ENCODE measurements at places on chromosomes 11 and 22.

DNA sequence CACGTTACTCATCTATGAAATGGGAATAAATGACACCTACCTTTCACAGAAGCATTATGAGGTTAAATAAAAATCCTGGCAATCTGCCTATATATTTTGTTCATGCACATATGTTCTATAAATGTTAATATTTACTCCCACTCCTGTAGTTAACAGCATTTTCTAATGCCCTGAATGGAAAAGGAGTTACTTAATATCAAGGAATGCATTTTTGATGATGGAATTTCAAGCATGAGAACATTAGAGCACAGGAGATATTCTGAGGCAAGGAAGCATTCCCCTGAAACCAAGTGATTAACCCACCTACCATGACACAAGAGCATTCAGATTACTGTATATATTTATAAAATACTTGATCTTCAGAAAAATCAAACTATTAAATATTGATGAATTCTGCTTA, 102.1 kb downstream of the ARHGAP32 start:
- no peak for DNase-seq

GRCh38 chr11:18706330-18707243, 8.0 kb downstream of the TMEM86A start:
- DNase-seq, result peak; percentile 60

DNA sequence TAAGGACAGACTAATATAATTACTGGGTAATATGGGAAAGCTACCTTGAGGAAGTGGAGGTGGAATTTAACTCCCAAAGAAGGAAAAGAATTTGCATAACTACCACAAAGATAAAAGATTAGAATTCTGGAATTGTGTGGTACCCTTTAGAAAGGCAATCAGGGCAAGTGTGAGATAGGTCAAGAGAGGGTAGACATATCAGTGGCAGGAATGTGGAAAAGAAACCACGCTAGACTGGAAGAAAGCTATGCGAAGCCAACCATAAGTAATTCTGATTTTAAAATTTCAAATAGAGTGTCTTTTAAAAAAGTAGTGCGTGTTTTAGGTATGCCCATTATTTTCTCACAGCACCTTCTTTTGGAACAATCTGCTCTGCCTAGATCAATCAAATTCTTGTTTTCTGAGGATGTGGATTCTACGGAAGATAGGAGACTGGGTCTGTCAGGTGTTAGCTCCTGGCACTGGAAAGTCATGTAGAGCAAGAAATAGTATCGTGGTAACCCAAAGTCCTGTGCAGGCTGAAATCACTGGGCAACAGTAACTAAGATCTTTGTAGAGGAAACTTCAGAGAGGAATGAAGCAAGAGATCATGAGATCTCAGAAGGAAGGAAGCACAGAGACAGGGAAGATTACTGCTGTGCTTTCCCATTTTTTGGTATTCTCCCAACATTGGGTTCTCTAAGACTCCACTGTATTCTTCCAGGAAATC, 111.3 kb upstream of the MTMR2 start:
- DNase-seq, result no peak

GRCh38 chr22:45528046-45528445, 25.4 kb downstream of the FBLN1 start:
- DNase-seq, result no peak

DNA sequence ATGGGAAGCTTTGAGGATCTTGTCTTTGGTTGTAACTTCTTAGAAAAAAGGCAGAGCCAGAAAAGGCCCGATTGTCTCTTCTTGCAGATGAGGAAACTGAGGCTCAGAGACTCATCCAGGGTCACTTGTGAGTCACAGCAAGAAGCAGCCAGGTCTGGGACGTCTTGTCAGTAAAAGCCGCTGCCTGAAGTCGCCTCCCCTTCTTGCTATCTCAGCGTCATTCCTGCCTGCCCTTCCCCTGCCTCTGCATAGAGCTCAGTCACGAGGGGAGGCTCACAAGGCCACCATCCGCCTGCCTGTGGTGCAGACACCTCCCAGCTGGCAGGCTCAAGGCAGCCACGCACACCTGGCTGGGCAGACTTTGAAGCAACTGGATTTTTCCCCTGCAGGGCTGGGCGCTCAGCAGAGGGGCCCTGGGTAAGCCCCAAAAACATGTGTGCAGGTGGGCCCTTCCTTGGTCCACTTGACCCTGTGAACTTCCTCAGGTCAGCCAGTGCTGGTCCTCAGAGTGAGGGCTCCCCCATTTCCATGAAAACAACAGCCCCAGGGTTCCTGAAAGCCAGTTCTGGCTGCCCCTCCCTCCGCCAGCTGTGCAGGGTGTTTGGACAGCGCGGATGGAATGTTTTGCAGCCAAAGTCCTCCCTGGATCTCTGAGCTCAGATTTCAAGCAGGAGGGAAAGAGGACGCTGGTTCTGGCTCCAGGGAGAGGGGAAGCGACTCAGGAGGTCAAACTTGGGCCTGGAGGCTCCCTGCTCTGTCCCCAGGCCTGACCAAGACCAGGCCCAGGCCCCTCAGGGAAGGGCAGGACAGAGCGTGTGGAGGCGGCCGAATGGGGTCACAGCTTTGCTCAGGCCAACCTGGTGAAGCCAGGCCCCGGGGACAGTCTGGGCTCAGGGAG, 6.0 kb upstream of the RAB3IL1 start:
- no peak for DNase-seq

DNA sequence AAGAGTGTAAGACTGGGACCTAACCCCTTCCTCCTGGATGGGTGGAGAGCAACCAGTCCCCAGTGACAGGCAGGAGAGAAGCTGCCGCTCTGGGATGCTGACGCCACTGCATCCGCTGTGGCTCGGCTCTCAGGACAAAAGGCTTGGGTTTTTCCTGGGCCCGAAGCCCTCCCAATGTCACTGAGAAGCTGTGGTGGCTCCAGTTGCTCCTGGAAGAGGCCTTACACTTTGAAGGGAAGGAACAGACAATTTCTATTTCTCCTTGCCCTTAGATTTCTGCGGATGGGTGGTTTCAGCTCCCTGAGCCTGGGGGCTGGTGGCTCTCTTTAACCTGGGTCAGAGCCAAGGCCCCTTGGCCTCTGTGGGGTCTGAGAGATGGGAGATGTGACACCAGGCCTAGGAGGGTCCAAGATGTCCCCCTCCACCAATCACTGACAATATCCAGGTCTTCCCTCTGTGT, 21.4 kb downstream of the TPBGL start:
- no peak for DNase-seq

DNA sequence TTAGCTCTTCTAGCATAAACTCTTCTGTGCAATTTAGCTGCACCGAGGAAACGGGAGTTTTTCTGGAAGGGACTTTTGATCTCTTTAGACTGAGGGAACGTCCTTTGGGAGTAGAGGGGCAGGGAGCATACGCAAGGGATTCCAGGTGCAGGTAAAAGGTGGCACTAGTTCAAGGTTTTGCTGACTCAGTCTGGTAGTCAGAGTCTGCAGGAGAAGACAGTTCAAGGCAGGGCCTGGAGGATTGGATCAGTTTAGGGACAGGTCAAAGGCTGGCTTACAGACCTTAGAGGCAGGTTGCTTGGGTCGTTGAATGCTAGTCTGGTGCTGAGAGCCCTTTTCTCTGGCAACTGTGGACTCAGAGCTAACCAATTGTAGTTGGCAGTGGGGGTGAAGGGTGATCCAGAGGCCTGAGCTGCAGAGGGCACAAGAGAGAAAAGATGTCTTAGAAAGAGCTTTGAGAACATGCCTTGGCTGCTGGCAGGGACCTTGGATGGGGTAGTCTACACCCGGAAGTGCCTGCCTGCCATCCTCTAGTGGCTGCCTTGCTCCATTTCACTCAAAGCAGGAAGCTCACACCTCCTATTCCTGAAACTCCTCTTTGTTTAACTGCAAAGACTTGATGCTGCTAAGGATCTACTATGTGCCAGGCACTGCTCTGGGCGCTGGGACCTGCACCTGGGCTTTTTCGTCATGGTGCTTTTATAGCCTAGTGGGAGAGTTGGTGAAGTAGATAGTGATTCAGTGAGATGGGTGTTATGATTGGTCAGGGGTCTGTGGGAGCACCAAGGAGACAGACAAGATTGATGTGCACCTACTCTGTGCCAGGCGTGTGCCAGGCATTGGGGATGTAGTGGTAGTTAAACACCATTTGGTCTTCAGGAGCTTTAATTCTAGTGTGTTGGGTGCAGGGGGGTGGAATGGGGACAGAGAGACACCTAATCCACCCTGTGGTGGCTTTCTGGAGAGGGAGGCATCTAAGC, 17.1 kb downstream of the MIAT start:
- peak; percentile 19 for DNase-seq

- peak; percentile 24 for DNase-seq
Measured at GRCh38 chr22:44182588-44183286, 2.0 kb downstream of the PARVG start.

GRCh38 chr11:490186-490929, 16.7 kb downstream of the RNH1 start:
- peak; percentile 28 for DNase-seq

DNA sequence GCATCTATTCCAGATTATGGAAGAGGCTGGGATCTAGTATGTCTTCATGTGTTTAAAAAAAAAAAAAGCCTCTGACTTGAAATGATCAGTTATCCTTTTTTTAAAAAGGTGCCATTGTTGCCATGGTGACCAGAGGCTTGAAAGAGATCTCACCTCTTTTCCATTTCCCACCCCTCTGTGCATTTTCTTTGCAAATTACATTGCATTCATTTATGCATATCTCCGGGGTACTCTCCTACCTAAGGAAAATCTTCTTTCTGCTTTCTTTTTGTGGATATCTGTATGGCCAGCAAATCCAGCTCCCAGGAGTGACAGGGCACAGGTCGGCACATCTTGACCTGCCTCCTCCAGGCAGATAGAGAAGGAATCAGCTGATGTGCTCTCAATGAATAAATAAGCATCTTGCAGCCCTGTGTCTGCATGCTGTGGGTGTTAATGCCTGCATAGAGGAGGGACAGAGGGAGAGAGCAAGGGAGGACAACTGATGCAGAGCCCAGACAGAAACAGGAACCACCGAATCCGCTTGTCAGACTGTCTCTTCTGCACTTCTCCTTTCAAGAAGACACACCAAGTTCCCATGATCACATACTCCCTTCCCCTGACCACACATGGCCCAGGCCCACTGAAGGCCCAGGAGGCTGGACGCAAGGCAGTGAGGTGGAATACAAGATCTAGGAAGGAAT, 50.9 kb downstream of the CWC15 start:
- no peak for DNase-seq

DNA sequence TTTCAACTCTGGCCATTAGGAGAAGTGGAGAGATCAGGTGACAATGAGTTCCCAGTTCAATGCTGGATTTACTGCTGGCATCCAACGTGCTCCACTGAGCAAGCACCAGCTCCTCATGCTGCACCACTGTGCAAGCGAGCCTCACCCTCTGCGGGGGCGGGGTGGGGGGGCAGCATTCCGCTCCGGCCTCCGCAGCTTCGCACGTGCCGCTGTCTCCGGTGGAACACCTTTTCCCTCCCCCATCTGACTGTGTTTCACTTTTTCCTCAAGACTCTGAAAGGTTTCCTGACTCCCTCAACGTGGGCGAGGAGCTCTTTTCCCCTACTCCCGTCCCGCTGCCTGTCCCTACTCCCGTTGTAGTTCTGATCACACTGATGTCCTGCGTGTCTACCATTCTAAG, 835 bp upstream of the RHOD start:
- no peak for DNase-seq

GRCh38 chr11:15923183-15923582, 433.2 kb downstream of the SOX6 start:
- DNase-seq, result no peak

DNA sequence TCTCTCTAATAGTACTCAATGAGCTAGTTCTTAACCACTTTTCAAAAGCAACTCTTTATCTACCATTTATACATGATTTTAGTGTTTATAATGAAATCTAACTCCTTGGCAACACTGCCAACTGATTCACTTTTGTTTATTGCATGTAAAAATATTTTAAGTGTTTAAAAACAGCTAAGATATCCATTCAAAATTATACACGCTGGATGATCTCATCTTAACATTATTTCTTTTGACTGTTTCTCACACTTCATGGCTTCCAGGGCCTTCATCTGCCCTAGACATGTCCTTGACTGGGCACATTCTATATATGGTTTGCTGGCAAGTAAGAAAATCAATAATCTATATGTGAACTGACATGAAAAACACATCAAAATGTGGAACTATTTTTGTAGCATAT, 414.6 kb upstream of the LUZP2 start:
- DNase-seq, result no peak

DNA sequence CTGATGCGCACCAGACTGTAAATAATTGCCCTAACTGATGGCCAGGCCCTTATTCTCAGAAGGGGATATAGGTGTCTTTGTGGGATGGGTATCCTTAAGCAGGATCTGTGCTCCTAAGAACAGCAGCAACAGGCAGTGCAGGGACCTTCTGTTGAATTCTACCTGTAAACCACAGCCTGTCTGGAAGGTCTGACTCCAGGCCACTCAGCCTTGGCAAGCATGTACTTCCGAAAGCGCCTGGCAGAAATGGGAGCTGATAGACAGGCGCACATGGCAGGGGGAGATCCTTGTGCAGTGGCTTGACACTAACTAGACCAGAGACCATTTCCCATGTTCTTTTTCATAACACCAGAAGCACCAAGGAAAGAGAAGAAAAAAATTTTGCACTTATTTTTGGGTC, 59.0 kb downstream of the C22orf31 start:
- no peak for DNase-seq

DNA sequence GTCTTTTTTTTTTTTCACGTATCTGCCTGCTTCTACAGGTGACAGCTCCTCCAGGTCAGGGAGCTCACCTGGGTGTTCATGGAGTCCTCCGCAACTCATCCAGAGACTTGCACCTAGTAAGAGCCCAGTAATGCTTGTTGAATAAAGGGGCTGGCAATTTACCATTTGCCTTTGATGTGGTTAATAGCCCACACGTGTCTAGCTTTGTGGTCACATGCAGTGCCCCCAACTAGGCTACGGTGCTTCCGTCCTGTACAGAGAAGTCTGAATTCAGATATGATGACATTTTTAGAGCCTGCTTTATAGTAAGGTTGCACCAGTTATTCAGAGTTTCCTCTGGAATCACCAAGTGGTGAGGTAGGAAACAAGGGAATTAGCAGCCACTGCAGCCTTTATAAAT, 199.4 kb upstream of the MTMR2 start:
- DNase-seq, result no peak

GRCh38 chr11:32829680-32830412, at the start of gene PRRG4:
Gene PRRG4 (plus strand): TSS chr11:32829927. CDS start chr11:32830530, 603 bp downstream.
- DNase-seq, result no peak

- no peak for DNase-seq
Measured at GRCh38 chr11:108009497-108010370, 1.0 kb downstream of the CUL5 start.

DNA sequence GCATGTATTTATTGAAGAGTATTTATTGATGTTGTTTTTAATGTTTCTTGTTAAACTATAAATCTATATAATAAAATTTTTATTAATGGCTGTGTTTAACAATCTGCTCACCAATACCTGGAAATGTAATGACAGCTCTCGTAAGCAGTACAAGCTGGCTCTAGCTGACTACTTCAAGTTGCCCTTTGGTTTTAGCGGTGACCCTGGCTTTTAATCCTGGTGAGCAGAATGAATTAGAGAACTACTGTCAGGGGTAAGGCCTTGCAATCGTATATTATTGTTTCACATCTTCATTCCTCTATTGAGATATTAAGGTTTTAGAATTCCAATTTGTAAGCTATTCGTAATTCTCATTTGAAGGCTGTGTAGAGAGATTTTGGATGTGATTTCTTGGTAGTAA, 372.2 kb downstream of the METTL15 start:
- no peak for DNase-seq

Measured in CD4-positive, alpha-beta memory T cell (primary cell).